ENCODE measurements at places on chromosomes 12 and 14.

- peak; percentile 86 for DNase-seq
Observed at GRCh38 chr14:86654558-86655184, 1124.7 kb downstream of the FLRT2 start.

- no peak for DNase-seq
Observed at GRCh38 chr14:30020687-30021086, 93.0 kb upstream of the PRKD1 start.

DNA sequence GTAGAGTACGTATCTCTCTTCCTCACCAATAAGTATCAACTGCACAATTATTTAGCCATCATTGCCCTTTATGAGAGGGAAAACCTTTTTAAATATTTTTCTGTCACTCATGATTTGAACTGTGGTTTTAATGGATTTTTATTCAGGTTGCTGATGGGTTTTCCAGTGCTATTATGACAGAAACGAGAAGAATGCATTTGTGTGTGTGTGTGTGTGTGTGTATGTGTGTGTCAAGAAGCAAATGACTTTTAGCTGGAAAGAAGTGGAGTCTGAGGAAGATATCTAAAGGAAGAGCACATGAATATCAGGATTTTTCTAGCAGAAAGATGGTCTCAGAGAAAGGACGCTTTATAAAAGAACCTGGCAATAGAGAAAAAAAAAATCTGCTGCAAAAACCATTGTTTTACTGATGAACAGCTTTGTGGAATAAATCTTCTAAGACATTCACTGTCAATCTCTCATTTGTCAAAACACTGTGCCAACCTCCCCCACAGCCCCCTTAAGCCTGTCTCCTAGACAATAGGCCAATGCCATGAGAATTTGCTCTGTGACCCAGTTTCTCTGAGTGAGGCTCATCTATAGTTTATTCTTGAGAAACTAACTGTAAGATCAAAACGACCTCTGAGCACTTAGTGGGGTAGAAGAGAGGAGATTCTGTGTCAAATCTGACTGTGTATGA is 417.7 kb downstream of the FLRT2 start:
- no peak for DNase-seq

GRCh38 chr14:29993143-29993542 is 65.5 kb upstream of the PRKD1 start:
- no peak for DNase-seq

- DNase-seq: no peak
Observed at GRCh38 chr12:45355730-45356129, 139.8 kb downstream of the ANO6 start.

- DNase-seq: no peak
Observed at GRCh38 chr14:52790011-52790755, 1.2 kb downstream of the GNPNAT1 start.

GRCh38 chr12:101299346-101299745 is 19.4 kb downstream of the UTP20 start:
- no peak for DNase-seq

GRCh38 chr12:15650399-15651128 is 138.6 kb downstream of the EPS8 start:
- DNase-seq: peak; percentile 30

GRCh38 chr12:11653215-11653753 is 3.8 kb downstream of the ETV6 start:
- DNase-seq: no peak

DNA sequence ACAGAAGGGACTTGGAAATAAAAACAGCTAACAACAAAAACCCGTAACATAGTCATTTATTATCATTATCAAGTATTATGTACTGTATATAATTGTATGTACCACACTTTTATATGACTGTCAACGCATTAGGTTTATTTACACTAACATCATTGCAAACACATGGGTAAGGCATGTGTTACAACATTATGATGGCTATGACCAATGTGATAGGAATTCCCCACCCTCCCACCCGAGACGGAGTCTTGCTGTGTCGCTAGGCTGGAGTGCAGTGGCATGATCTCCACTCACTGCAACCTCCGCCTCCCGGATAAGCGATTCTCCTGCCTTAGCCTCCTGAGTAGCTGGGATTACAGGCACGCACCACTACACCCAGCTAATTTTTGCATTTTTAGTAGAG is 82.6 kb downstream of the ERC1 start:
- DNase-seq: no peak

DNA sequence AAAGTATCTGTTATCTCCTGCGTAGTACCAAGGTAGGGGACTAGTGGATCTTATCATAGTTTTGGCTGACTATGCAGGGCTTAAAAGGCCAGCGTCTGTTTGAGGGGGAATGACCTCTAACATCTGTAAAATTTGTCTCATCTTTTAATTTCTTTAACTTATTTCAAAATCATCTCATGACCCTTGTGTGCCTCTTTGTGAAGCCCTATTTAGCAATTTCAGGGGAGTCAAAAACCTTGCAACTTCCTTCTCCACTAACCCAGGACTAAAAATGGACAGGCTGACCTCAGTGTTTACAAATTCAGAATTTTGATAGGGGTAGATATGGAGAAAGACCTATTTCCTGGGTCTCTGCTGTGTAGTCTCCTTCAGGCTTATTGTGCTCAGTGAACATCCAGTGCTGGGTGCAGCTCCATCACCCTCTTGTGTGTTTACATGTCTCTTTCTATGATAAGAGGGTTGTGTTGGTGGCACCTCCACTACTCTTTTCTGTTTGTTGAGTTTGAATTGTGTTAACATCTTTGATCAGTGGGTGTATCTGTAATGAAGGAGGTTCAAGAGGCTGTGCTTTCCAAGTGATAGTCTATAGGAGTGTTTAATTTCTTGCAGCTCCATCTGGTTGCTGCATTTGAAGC is 14.3 kb downstream of the NECAP1 start:
- DNase-seq: no peak

GRCh38 chr12:8556531-8557097 is 15.9 kb upstream of the CLEC4E start:
- DNase-seq: no peak

DNA sequence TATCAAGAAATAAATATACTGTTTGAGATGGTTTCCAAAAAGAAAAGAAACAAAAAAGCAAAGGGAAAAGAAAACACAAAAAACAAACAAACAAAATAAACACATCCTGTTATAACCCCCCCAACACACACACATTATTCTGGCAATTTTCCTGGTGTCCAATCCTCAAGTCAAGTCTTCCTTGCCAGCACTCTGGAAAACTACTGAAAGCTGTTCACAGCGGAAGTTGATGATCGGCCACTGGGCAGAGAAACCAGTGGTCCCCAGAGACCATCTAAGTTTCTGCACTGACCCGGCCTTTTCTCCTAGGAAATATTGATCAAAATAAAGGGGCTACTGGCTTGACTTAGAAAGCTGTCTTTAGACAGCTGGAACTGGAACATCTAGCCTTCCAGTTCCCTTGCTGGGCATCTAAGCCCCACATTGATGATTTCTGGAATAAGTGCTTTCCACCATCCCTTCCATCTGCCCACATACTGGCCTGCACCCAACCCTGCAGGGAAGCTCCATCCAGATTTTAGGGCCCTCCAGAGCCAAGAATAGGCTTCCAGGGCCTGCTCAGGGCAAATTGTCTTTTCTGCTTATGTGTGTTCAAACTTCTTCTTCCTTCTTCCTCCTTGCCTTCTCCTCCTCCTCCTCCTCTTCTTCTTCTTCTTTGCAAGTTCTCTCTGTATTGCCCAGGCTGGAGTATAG is 11.6 kb upstream of the PPP1CC start:
- DNase-seq: no peak

DNA sequence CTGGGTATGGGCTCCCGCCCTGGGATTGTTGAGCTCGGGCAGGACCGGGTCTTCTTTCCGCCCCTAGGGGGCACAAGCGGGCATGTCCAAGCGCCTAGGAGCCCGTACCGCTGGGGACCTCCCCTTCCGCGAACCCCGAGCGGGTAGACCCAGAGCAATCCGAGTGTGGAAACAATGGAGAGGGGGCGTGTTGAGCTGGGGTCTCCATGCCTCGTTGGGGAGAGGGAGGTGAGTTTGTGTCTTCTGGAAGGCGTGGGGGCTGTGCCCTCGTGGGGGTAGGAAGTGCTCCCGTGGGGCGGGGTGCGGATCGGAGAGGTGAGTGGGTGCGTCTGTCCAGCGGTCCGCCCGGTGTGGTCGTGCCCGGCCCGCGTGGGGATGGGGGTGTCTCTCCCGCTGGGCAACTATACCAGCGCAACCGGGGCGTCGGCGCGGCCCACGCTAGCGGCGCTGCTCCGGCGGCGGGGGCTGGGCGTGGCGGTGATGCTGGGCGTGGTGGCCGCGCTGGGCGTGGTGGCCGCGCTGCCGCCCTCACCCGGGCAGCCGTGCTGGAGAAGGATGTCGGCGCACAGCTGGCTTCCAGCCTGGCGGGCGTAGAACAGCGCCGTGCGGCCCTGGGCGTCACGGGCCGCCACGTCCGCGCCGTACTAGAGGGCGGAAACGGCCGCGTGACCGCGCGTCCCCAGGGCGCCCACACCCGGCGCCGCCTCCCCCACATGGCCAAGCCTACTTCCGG is 12.2 kb downstream of the AGAP2 start:
- DNase-seq: peak; percentile 96

GRCh38 chr12:108106599-108106998 is 22.5 kb upstream of the WSCD2 start:
- no peak for DNase-seq

DNA sequence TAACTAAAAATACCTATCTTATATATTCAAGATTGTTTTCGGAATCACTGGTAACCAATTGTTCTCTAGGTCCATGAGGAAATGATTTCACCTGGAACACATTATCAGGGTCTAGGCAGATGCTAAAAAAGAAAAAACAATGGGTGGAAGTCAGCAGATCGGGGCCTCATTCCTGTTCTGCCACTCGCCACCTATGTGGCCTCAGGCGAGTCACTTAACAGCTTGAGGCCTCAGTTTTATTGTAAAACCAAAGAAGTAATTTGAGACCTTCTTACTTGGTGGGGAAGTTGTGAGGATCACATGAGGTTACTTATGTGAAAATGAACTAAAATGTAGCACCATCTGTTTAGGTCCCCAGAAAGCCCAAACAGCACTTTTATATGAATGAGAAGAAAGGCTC is 6.2 kb upstream of the RNASE10 start:
- peak; percentile 16 for DNase-seq

DNA sequence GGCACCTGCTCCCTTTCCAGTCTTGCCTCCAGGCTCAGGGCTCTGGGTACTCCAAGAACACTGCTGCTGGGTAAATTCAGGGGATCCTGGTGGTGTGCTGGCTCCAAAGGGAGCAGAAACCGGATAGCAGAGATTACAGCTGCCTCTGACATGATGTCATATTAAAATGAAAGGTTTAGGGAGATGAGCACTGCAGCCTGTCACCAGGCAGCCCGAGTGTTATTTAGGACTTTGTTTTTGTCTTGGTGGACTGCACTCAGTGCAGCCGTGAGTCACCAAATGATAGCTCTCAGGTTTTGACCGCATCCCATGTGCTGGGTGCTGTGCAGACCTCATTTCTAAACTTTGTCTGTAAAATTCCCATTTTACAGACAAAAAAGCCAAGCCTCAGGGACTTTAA is 266.0 kb upstream of the CRY1 start:
- DNase-seq: peak; percentile 69

GRCh38 chr14:37991027-37991426 is 216.7 kb upstream of the SSTR1 start:
- DNase-seq: no peak

GRCh38 chr12:124877423-124877822 is 13.8 kb upstream of the SCARB1 start:
- no peak for DNase-seq

DNA sequence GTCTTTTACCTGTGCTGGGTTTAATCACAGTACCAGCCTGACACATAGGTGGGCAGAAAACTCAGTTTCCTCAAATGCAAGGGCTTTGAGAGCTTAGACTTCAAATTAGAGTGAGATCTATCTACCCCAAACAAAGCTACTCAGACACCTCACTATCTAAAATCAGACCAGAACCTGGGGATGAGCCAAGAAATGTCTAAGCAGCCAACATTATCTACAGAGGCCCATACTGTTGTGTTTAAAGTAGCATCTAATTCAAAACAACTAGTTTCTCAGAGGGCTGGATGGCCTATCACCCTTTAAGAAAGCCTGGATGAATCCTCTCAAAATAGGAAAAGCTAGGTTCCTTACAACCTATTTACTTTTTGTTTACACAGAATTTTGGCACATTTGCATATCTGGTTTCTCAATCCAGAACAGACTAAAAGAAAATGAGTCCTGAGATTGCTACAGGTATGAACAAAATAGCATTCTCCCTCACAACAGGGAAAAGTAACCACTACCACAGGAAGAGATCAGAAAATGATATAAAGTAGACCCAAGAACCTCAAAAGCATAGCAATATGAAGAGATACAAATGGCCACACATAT is 142.4 kb downstream of the ZFP36L1 start:
- no peak for DNase-seq

GRCh38 chr14:76862546-76863282 is 36.5 kb downstream of the LRRC74A start:
- no peak for DNase-seq

GRCh38 chr12:11678781-11679180 is 29.3 kb downstream of the ETV6 start:
- no peak for DNase-seq

DNA sequence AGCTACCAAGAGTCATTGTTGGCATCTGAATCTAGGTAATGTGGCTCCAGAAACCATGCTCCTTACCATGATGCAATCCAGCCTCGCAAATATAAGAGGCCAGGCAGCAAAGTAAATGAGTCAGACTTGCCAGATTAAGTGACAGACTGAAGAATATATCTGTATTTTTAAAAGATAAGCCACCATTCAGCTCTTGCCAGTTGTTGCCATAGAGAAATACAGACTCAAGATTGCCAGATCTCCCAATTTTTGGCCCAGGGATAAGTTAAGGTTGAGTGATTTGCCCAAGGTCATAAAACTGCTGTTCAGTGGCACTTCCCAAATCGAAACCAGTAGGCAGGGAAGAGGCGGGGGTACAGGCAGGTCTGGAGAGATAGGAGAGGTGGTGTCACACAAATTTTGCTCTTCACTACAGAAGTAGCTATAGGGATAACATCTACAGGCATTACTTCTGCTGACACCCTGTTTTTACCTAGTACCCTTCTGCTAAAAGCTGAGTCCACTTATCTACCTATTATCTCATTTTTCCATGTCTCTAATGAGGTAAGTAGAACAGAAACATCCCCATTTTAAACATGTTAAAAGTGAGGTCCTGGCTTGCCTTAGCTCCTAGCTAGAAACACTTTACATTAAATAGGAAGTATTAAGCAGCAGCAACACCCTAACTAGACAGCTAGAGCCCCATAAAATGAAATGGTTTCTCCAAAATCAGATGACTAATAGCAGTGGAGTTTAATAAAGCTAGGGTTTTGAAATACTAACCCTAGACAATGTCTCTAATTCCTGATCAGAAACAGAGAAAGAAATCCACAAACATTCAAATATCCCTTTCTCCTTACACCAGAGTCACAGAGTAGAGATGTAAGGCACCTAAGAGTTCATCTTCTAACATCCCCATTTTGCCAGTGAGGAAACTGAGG is 19.5 kb downstream of the DCAF5 start:
- DNase-seq: peak; percentile 54

GRCh38 chr14:75295061-75295461 is 16.4 kb downstream of the FOS start:
- DNase-seq: peak; percentile 68

GRCh38 chr14:94403312-94403932 is 15.0 kb upstream of the SERPINA1 start:
- DNase-seq: no peak

Data from A673 (cell line).